Renal pelvis (tissue), 12 donors: ENCODE measurements at places on chromosomes 1 and 21.
A peak's percentile ranks its signal among the peaks of the same experiment; 100 is the strongest.

GRCh38 chr1:29912425-29912824, 676.1 kb downstream of the PTPRU start:
- no peak for DNase-seq

DNA sequence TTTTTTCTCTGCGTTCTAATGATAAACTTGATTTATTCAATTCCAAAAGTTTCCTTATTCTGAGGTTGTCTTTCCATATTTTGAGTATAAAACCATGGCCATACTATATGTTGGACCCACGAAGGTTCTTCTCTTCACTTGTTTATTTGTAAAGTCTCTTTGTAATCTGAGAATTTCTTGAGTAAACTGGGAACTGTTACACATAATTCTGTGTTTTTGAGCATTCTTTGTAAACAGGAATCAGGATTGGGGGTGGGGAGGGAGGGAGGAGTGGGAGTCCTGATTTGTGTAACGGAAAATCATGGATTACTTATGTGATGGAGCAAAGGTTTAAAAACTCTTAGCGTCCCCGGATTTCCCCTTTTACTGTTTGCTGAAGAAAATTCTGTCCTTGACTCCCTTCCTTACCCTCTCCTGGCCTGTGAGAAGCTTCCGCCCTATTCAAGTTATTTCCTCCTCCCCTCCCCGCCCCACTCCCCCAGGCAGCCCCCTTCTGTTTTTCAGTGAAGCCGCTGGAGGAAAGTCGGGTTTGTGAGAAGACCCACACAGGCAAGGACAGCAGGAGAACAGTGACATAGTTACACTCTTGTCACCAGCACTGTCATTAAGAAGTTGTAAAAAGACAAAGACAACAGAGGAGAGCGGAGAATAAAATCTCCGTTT, 6.4 kb upstream of the NBPF11 start:
- no peak for DNase-seq

DNA sequence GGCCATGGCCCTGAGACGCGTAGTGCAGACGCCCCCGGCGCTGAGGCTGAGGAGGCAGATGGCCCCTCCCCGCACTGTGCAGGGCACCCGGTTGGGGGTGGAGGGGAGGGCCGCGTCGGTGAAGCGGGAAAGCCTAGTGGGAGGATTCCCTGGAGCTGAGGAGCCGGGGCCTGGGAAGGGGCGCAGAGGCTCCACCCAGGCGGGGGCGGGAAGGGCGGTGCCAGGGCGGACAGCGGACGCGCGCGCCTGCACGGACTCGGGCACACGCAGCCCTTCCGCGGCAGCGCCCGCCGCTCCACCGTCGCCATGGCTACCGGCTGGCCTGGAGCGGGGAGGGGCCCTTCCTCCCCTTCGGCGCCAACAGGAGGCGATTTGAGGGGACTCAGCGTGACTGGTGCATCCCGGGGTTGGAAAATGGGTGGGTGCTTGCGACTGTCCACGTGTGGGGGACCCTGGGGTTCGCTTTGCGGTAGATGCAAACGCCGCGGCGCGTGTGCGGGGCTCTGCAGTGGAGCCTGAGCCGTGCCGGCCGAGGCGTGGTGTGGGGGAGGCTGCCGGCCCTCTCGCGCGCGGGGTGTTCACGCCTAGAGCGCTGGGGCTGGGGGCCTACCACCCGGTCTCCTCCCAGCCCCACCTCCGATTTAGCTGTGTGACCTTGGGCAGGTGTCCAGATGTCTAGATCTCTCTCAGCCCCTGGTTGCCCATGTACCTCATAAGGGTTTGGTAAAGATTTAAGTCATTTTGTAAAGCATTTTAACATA, 35.1 kb downstream of the PTPRF start:
- DNase-seq, result peak; percentile 79

GRCh38 chr1:87219626-87220025, 109.1 kb upstream of the LMO4 start:
- DNase-seq, result no peak

DNA sequence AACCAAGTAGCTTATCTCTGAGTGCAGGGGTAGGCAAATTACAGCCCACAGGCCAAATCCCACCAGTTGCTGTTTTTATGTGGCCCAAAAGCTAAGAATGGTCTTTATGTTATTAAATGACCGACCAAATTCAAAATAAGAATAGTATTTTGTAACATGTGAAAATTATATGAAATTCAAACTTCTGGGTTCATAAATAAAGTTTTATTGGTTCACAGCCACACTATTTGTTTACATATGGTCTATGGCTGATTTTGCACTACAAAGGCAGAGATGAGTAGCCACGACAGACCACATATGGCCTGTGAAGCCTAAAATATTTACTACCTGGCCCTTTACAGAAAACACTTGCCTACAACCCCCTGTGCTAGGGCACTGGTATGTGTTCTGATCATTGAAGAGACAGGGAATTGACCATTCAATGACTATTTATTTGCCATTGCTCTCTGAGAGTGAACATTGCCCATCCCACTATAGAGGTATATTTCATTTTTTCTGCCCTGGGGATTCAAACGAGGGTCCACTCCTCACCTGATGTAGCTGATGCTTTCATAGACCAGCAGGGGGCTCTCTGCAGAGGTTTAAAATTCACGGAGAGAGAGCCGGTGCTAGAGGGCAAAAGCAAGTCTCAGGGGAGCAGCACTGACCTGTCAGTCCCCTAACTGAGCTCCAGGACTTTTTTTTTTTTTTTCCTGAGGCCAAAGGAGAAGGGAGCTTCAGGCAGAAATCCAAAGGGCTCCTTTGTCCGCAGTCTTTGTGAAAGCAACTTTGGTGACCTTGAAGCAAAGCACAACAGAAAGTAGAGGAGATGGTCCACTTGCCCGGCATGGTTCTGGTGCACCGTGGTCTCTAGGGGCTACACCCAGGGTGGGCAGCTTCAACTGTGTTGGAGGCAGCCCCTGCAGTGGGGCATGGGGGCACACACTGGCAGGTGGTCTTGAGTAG, 7.3 kb upstream of the GNL2 start:
- DNase-seq, result peak; percentile 35

DNA sequence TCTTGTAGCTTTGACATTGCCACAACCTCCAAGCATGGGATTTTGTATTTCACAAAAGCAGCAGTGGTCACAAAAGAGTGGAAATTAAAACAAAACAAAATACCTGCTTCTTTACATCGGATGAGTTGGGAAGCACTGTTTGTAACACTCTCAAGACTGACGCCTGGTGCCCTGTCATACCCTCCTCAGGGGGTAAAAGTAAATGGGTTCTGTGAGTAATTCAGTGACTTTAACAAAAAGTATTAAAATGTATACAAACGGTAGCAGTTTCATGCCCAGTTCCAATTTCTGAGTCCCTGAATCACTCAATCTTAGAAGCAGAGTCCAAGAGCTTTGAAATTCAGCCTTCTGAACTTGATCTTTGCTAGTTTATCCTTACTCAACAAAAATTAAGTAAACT, 152.5 kb downstream of the TIAM1 start:
- no peak for DNase-seq

- peak; percentile 49 for DNase-seq
These were observed 913 bp upstream of the S1PR1 start for GRCh38 chr1:101235696-101236515.

DNA sequence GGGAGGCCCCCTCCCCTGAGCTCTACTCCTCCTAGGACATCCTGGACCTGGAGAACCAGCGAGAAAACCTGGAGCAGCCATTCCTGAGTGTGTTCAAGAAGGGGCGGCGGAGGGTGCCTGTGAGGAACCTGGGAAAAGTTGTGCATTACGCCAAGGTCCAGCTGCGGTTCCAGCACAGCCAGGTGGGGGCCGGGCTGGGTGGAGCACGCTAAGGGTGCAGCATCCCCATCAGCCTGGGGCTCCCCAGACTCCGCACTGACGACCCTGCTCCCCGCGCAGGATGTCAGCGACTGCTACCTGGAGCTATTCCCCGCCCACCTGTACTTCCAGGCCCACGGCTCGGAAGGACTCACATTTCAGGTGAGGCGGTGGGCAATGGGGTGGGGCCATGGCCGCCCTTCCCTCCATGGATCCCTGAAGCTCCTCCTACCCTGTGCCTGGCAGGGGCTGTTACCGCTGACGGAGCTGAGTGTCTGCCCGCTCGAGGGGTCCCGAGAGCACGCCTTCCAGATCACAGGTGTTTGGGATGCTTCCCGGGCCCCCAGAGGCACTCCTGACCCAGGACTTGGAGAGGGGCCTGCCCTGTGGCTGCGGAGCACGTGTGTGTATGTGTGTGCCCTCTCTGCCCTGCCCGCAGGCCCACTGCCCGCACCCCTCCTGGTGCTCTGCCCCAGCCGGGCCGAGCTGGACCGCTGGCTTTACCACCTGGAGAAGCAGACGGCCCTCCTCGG, 4.1 kb downstream of the PLEKHN1 start:
- DNase-seq, result no peak
